ENCODE measurements at places on chromosomes 5 and 9.

GRCh38 chr9:84492366-84493159 is 152.0 kb upstream of the SLC28A3 start:
- no peak for DNase-seq

DNA sequence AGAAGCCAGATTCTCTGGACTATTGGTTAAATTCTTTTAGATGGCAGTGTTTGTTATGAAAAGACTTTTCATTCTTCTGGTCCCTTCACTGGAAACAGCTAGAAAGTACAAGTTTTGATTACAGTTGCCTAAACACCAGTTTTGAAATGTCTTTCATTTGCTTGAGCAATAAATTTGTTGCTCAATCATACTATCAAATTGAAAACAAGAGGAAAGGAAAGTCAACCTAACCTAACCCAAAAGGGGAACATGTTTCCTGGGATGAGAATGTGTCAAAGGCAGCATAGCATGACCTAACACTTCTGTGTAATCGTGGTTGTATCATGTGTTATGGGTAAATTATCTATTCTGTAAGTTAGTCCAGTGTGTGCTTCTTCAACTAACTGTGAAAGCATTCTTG is 213.2 kb downstream of the TMC1 start:
- no peak for DNase-seq

DNA sequence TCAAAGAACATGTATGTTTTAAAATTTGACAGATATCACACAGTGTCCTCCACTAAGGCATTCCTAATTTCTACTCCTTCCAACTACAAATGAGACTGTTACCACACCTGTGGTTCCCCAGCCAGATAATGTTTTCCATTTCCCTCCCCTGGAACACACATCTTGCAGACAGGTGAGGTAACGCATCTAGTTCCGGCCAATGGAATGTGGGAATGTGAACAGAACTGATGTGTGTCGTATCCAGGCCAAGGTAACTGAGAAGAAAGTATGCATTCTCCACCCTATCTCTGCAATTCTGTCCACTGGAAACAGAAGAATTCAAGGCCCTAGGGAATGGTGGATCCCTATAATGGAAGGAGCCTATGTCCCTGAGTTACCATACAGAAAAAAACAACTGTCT is 19.9 kb upstream of the NR4A3 start:
- DNase-seq, result no peak

GRCh38 chr5:64458948-64459347 is 46.9 kb upstream of the RGS7BP start:
- DNase-seq, result no peak

DNA sequence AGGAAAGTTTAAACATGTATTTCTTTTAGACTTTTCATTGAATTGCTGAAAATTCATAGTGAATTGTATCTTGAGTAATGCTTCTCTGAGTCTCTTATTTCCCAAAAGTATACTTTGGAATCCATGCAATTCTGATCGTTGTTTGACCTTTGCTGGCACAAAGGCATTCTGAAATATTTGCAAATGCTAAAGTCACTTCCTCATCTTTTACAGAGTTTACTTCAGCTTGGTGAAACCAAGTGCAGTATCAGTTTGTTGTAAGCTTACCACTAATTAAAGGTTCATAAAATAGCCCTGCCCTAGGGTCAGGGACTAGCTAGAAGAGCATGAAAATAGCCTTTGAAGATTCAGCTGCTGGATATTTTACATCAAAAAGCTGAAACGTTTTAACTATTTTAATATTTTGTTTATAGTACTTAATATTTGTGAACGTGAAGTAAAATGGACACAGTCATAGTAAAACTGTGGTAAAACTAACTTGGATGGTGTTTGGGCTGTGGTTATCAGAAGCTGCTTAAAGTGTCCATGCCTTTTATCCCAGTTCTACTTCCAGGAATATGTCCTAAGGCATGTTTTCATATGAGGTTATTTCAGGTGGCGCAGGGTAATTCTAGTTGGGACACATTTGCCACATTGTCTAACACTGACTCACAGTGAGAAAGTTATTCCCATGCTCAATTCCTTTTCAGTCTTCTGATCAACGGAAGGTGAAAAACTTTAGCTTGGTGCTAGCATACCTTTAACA is 45.3 kb downstream of the SLC22A5 start:
- no peak for DNase-seq

DNA sequence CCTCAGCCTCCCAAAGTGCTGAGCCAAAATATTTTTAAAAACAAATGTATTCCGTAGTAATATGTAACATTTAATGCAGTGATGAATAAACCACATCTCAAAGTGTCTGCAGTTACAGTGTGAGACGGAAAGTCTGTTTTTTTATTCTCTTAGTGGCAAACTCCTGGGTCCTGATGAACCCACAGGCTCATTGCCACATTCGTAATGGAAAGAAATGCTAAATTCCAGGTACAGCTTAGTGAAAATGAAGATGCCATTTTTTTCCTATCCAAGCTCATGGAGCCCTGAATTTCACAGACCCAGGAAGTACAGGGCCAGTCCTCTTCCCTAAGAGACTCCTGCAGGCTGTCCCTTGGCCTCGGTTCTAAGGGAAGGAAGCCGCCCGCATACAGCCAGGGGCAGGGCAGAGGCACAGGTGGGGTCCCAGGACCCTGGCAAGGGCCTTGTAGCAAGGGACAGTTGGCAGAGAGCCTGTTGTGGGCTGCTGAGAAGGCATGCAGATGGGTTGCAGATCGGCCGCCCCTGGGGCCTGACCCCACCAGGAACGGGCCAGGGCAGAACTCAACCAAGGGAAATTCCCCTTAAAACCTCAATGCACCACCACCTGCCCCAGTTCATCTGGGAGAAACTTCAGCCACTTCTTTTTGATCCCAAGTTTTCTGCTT is 36.2 kb downstream of the IPPK start:
- no peak for DNase-seq

GRCh38 chr5:133709209-133709725 is 96.9 kb upstream of the FSTL4 start:
- no peak for DNase-seq

All from stimulated activated CD4-positive, alpha-beta T cell treated with anti-CD3 and anti-CD28 coated beads, Interleukin-1b, Interleukin-23, amount 100 ng/mL, for 48 hours (primary cell).